GM23338 (cell line): ENCODE measurements at places on chromosomes 4 and X. TPM values are rescaled to one million over a fixed set of nuclear protein-coding genes. Genes with fewer than 3 reads are reported as not detected.

RAI2 gene
- total RNA-seq: 0.83 and 1.4 TPM in 2 replicates

CHRDL1 gene
- total RNA-seq: 9.8 and 12.8 TPM in 2 replicates

POU3F4 gene
- 0.62 and 1.1 TPM in 2 replicates for total RNA-seq

MAGEA9B gene
- 0.52 TPM in 1 of 2 replicates, not detected in the other for total RNA-seq

RBM46 gene
- 22.1 and 22.9 TPM in 2 replicates for total RNA-seq

VSIG1 gene
- 1.2 and 1.7 TPM in 2 replicates for total RNA-seq

MAGED4B gene
- 63.8 and 79.8 TPM in 2 replicates for total RNA-seq

SLC9B2 gene
- total RNA-seq: 3.2 and 13.0 TPM in 2 replicates

MCTS1 gene
- total RNA-seq: 33.0 and 34.4 TPM in 2 replicates

CENPVL2 gene
- 4.4 and 5.2 TPM in 2 replicates for total RNA-seq

SLC10A7 gene
- total RNA-seq: 2.3 and 4.3 TPM in 2 replicates

EGFL6 gene
- 2.6 and 2.8 TPM in 2 replicates for total RNA-seq

MOSPD2 gene
- 9.5 and 13.9 TPM in 2 replicates for total RNA-seq

PPARGC1A gene
- 0.54 and 3.3 TPM in 2 replicates for total RNA-seq

SH2D1A gene
- not detected in 2 replicates for total RNA-seq

ETDC gene
- not detected in 2 replicates for total RNA-seq

SMIM10 gene
- 1.7 and 2.1 TPM in 2 replicates for total RNA-seq

ZNF185 gene
- 5.9 and 7.8 TPM in 2 replicates for total RNA-seq

FREM3 gene
- total RNA-seq: 0.07 and 0.08 TPM in 2 replicates

STPG2 gene
- 0.17 TPM in 1 of 2 replicates, not detected in the other for total RNA-seq

PPP4R3C gene
- not detected in 2 replicates for total RNA-seq

CRLF2 gene
- not detected in 2 replicates for total RNA-seq

PDLIM3 gene
- total RNA-seq: 18.0 and 19.5 TPM in 2 replicates

INPP4B gene
- total RNA-seq: 0.12 and 0.14 TPM in 2 replicates

CLOCK gene
- total RNA-seq: 22.0 and 28.8 TPM in 2 replicates

TMEM271 gene
- total RNA-seq: 0.62 TPM in 1 of 2 replicates, not detected in the other

NXF2B gene
- 0.14 and 0.85 TPM in 2 replicates for total RNA-seq

CT47C1 gene
- total RNA-seq: not detected in 2 replicates

IL13RA1 gene
- total RNA-seq: 6.6 and 7.0 TPM in 2 replicates

SCD5 gene
- 1.5 and 1.6 TPM in 2 replicates for total RNA-seq

CSAG3 gene
- not detected in 2 replicates for total RNA-seq

CLDN22 gene
- total RNA-seq: not detected in 2 replicates

ARHGEF38 gene
- total RNA-seq: not detected in 2 replicates

PPP1R2C gene
- total RNA-seq: not detected in 2 replicates

UGT2A3 gene
- total RNA-seq: not detected in 2 replicates

KDM6A gene
- 91.6 and 102 TPM in 2 replicates for total RNA-seq

PRSS12 gene
- total RNA-seq: 7.5 and 12.9 TPM in 2 replicates

MAGEA1 gene
- not detected in 2 replicates for total RNA-seq

PGAM4 gene
- total RNA-seq: 0.35 and 0.52 TPM in 2 replicates

H2BW1 gene
- total RNA-seq: 0.35 TPM in 1 of 2 replicates, not detected in the other

FHIP1A gene
- total RNA-seq: 95.8 and 108 TPM in 2 replicates

EOLA2 gene
- 23.0 and 25.1 TPM in 2 replicates for total RNA-seq
